ENCODE measurements at places on chromosomes 4 and X.

- no peak for DNase-seq
Observed at GRCh38 chr4:145484225-145484846, 2.7 kb downstream of the SMAD1 start.

DNA sequence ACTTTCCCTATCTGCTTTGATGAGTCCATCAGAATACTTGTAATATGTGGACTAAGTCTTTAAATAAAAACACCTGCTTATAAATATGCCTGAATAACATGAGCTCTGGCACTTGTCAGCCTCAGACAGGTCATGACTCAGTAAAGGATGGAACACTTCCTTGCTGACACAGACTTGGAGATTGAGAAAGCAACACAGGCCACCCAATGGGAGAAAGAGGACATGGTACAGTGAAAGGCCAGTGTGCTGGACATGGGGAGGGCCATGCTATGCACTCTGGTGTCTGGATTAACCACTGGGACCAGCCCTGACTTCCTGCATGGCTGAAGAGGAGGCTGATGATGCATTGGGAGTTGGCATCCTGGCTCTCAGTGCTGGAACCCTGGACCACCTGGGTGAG lies 149.5 kb downstream of the DHRSX start:
- DNase-seq, result no peak

DNA sequence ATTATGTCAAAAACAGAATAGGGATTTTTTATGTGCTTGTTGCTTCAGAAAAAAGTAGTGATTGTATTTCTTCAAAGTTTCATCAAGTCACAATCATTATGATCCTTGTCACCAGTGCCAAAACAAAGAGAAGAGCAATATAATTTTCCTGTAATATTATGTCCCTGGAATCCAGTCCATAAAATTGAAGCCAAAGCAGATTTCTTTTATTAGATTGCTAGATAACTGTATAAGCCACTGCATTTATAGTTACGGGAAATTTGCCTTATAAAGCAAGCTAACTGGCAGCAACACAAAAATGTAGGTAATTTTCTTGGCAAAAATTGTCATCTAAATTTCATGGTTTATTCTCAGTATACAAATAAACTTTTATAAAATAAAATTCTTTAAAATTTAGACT lies 296.1 kb upstream of the ANKRD50 start:
- DNase-seq, result no peak

DNA sequence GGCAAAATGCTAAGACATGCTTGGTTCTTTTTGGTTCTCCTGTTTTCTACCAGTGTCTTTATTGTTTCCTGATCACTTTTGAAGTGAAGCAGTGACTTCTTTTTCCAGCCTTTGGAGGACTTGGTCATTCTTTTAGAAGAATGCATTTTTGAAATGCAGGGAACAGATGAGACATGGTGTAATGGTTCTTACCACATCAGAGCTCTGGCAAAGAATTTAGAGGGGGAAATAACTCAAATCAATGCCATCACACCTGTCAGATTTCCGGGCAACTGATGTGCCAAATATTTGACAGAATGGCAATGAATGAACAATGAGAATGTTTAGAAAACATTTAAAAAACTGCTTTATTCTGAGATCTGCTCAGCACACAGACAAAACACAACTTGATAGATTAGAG lies 519.6 kb downstream of the IQCM start:
- no peak for DNase-seq

DNA sequence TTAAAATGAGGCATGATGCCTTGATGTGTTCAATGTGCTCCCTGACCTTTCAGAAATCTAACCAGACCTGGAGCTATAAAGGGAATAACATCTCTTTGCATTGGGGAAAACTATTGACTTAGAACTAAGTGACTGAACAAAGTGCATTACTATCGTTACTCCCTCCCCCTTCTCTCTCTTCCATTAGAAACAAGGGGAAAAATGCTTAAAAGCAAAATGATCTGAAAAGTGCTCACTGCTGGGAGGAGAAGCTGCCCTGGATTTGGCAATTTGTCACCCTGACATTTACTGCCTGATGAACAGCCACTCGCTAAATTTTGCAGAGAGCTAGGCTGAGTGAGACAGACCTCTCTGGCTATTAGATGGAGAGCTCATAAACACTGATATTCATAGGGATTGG lies 48.6 kb upstream of the PARM1 start:
- no peak for DNase-seq

DNA sequence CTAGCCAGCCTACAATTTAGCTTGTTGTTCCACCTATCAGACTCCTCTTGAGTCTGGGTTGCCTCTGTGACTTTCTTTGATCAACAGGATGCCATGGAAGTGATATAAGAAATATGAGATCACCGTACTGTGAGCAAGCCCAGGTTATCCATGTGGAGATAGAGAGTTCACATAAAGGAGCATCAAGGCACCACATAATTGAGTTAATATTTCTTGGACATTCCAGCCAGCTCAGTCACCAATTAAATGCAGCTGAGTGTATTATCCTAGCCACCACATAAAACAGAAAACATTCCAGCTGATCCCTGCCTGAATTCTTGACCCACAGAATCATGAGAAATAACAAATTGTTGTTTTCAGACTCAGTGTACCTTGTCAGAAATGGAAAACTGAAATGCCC lies 253.6 kb downstream of the PPP1R2C start:
- DNase-seq, result no peak

DNA sequence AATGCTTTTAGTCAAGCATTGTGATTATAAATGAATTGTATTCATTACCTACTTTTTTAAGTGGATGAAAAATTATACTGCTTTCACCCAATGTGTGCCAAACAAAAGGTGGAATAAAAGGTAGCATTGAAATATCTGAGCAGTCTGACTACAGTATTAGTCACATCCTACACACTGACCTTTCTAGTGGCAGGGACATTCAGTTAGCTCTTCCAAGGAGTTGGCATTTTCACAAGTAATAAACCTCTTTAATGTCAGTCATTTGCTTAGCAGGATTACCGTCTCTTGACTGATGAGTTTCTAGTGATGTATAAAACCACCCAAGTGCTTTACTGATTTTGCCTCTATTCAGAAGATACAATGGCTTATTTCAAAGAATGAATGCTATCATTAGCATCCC lies 687.9 kb downstream of the ARAP2 start:
- DNase-seq, result no peak

Data from substantia nigra (tissue), 51 donors.